HCT116 (cell line): ENCODE measurements at places on chromosomes 7 and 10. TPM values are rescaled to one million over a fixed set of nuclear protein-coding genes. Genes with fewer than 3 reads are reported as not detected.

DNA sequence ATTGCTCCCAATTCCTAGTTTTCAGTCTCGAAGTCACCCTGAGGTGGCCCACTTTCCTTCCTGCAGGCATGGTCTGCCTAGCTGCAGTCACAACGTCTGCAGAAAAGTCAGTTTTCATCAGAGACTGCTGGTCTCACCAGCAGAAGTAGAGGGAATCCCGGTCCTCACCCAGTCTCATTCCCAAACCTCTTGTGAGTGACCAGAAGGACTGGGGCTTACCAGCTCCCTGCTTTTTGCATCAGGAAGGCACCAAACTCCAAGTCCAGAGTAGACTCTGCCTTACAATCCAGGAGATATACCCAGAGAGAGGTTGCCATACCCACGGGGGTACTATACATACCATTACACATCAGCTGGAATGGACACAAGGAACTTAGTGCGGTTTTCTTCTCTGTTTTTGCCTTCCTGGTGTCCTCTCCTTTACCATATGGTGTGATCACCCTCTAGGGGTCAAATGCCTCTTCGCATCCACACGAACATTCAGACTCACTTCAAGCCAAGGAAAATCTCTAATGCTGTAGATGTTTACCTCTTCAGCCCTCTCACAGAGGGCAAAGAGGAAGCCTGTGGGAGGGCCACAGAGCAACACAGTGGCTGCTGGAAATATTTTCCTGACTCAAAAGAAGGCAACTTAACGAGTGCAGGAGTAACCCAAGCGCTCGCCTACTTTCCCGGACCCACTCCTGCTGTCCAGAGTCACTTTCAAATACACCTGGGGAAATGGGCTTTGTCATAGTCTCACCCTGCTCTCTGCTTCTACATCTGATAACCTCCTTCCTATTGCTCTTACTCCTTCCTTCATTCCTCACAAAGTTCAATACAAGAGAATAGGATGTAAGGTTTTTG lies 220.9 kb downstream of the C7orf25 start:
- no peaks in the 10 kb centered on the region for H3K36me3 ChIP-seq
- H3K27me3 ChIP-seq = no peaks in the 10 kb centered on the region; the same call in 1 of the 2 replicates
- DNase-seq = peak; percentile 10

DNA sequence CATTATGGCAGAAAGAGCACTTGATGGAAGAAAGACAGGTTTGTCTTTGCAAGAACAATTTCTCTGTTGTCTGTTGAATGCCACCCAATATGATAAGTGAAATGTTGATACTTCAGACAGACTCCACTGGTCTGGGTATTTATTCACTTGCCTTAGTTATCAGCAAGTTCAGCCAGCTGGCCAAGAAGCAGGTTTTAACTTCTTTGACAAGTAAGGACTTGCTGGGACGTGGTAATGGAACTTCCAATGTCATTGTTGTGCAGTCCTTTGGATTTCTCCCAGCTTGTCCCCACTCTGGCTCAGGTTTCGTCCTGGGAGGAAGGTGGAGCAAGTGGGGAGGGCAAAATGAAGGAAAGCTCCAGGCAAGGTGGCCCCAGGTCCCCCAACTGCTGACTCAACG lies 497.4 kb downstream of the RPS24 start:
- no peaks in the 10 kb centered on the region for H3K36me3 ChIP-seq
- no peak overlapping the region for H3K4me3 ChIP-seq
- H3K27me3 ChIP-seq = no peaks in the 10 kb centered on the region
- no peak for DNase-seq
- no peak overlapping the region for H3K27ac ChIP-seq
- H3K4me1 ChIP-seq = no peaks in the 10 kb centered on the region

DNA sequence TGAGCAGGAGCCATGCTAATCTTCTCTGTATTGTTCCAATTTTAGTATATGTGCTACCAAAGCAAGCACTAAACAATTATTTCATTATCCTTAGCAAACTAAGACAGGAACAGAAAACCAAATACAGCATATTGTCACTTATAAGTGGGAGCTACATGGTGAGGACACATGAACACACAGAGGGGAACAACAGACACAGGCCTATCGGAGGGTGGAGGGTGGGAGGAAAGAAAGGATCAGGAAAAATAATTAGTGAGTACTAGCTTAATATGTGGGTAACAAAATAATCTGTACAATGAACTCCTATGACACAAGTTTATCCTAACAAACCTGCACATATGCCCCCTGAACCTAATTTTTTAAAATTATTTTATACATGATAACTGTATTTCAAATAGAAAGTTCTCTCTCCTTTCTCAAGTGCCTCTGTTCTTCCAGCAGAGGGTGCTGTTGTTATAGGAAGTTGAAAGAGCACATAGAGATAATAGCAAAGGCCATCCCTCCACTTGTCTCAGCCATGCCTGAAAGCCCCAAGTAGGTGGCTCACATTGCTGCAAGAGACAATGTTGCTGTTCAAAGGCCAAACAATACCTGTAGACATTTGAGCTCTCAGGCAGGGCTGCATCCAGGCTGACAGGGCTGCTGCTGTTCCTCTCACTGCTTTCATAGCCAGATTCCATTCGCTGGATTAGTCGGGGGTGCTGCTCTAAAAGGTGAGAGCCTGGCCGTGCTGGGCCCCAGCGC lies 33.4 kb upstream of the PPP3CB start:
- no peaks in the 10 kb centered on the region for H3K27me3 ChIP-seq
- H3K27ac ChIP-seq = no peak overlapping the region
- no peaks in the 10 kb centered on the region for H3K4me1 ChIP-seq
- DNase-seq = peak; percentile 56
- no peaks in the 10 kb centered on the region for H3K36me3 ChIP-seq

- H3K4me1 ChIP-seq = no peaks in the 10 kb centered on the region
- H3K36me3 ChIP-seq = no peaks in the 10 kb centered on the region
- no peak overlapping the region for H3K4me3 ChIP-seq
- DNase-seq = no peak
Measured at GRCh38 chr7:151830121-151830830, 46.6 kb downstream of the PRKAG2 start.

GRCh38 chr10:100805543-100806355 lies 60.4 kb downstream of the PAX2 start:
- no peak for DNase-seq
- H3K27ac ChIP-seq = no peak overlapping the region
- no peaks in the 10 kb centered on the region for H3K27me3 ChIP-seq
- H3K36me3 ChIP-seq = no peaks in the 10 kb centered on the region
- H3K4me3 ChIP-seq = no peak overlapping the region
- H3K4me1 ChIP-seq = no peaks in the 10 kb centered on the region

- peak overlapping the region; percentile 85 for H3K27ac ChIP-seq
- H3K4me1 ChIP-seq = peaks cover 76% of the 10 kb centered on the region
- H3K4me3 ChIP-seq = no peak overlapping the region
- no peaks in the 10 kb centered on the region for H3K27me3 ChIP-seq
Measured at GRCh38 chr7:6444516-6445269, 3.1 kb downstream of the DAGLB start.

DNA sequence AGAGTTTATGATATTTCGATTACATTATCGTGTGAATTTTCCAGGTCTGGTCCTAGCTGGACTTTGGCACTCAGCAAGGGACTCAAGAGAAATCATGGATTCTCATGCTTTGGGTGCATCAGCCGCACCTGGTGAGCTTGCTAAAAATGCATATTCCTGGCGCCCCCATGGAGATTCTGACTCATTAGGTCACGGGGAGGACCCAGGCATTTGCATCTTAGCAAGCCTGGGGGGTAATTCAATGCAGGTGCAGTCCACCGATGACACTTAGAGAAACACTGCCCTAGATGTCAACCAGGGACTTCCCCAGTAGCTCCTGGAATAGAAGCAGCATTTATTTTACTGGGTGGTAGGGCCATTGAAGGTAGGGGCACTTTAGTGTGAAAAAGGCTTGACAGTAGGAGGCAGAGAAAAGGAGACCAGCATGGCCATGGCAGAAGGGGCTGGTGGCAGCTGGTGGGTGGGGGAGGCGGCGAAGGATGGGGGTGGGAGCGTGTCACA lies 29.9 kb upstream of the PDCD4 start:
- DNase-seq = no peak
- H3K27ac ChIP-seq = no peak overlapping the region
- H3K4me3 ChIP-seq = no peak overlapping the region

GRCh38 chr7:149286811-149287400 lies 24.9 kb downstream of the ZNF783 start:
- H3K4me1 ChIP-seq = peaks cover 14% of the 10 kb centered on the region
- DNase-seq = no peak
- no peak overlapping the region for H3K27ac ChIP-seq
- H3K36me3 ChIP-seq = no peaks in the 10 kb centered on the region

- peak overlapping the region; percentile 30; the same call in 1 of the 2 replicates for H3K27ac ChIP-seq
- peaks cover 2% of the 10 kb centered on the region; the same call in 1 of the 2 replicates for H3K4me1 ChIP-seq
- no peaks in the 10 kb centered on the region for H3K36me3 ChIP-seq
Measured at GRCh38 chr10:33335551-33335800, 1.0 kb upstream of the NRP1 start.

- H3K27me3 ChIP-seq = no peaks in the 10 kb centered on the region
- H3K36me3 ChIP-seq = no peaks in the 10 kb centered on the region
- H3K4me1 ChIP-seq = no peaks in the 10 kb centered on the region
- H3K27ac ChIP-seq = no peak overlapping the region
- no peak overlapping the region for H3K4me3 ChIP-seq
- no peak for DNase-seq
Measured at GRCh38 chr7:18655912-18656311, 160.4 kb downstream of the HDAC9 start.

- H3K4me3 ChIP-seq = no peak overlapping the region
- H3K4me1 ChIP-seq = peaks cover 24% of the 10 kb centered on the region
Measured at GRCh38 chr10:70223728-70224127, 9.5 kb downstream of the PPA1 start.

GRCh38 chr7:13904689-13905088 lies 84.8 kb downstream of the ETV1 start:
- no peaks in the 10 kb centered on the region for H3K27me3 ChIP-seq
- H3K4me3 ChIP-seq = no peak overlapping the region
- H3K4me1 ChIP-seq = peaks cover 15% of the 10 kb centered on the region
- H3K27ac ChIP-seq = no peak overlapping the region
- H3K36me3 ChIP-seq = no peaks in the 10 kb centered on the region
- DNase-seq = no peak

- H3K27ac ChIP-seq = no peak overlapping the region
- no peaks in the 10 kb centered on the region for H3K27me3 ChIP-seq
- H3K4me3 ChIP-seq = no peak overlapping the region
- H3K36me3 ChIP-seq = no peaks in the 10 kb centered on the region
- no peaks in the 10 kb centered on the region for H3K4me1 ChIP-seq
Measured at GRCh38 chr7:152344253-152344652, 91.5 kb downstream of the KMT2C start.

- no peak overlapping the region for H3K4me3 ChIP-seq
- no peaks in the 10 kb centered on the region for H3K36me3 ChIP-seq
- H3K27ac ChIP-seq = no peak overlapping the region
- no peaks in the 10 kb centered on the region for H3K4me1 ChIP-seq
Measured at GRCh38 chr10:105592468-105592867, 951.4 kb downstream of the SORCS3 start.

DNA sequence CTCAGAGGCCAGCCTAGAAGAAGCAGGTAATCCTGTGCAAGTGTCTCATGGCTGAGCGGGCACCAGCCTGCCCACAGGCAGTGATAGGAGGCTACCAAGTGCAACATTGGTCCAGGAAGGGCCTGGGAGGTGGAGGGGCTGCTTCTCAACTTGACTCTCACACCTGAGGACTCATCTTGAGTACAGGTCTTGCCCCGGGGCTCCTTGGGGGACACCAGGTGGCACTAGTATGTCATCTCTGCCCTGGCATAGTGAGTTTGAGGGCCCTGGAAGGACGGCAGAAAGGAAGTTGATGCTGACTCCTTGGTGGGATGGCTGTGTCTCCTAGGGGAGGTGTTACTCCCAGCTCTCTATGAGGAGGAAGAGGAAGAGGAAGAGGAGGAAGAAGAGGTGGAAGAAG lies 2.3 kb downstream of the CCDC136 start:
- no peaks in the 10 kb centered on the region for H3K4me1 ChIP-seq
- no peak overlapping the region for H3K4me3 ChIP-seq
- DNase-seq = no peak
- H3K27me3 ChIP-seq = no peaks in the 10 kb centered on the region

- no peaks in the 10 kb centered on the region for H3K36me3 ChIP-seq
- H3K27me3 ChIP-seq = no peaks in the 10 kb centered on the region
- no peak overlapping the region for H3K4me3 ChIP-seq
- no peaks in the 10 kb centered on the region for H3K4me1 ChIP-seq
Measured at GRCh38 chr10:93629647-93630305, 17.4 kb downstream of the PDE6C start.

- H3K27me3 ChIP-seq = no peaks in the 10 kb centered on the region
- DNase-seq = peak; percentile 51
- H3K27ac ChIP-seq = no peak overlapping the region
- H3K36me3 ChIP-seq = no peaks in the 10 kb centered on the region
- H3K4me1 ChIP-seq = no peaks in the 10 kb centered on the region
Measured at GRCh38 chr7:72493850-72494661, 81.9 kb upstream of the CALN1 start.

DNA sequence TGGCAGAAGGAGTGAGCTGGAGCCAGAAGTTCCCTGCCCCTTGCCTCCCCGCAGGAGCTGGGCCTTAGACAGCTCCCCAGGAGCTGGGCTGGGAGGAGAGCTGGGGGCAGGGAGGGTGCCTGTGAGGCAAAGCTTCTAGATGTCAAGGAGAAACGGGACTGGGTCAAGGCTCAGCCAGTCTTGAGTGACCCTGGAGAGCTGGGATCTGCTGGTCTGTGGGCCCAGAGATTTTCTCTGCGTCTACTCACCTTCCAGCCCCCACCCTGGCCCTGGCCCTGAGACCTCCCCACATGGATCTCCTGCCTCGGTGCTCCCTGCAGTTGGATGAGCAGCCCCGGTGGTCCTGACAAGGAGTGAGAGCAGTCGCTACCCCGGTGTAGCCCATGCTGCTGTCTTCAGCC lies 20.3 kb upstream of the SHH start:
- no peaks in the 10 kb centered on the region for H3K27me3 ChIP-seq
- H3K4me1 ChIP-seq = peaks cover 3% of the 10 kb centered on the region; the same call in 1 of the 2 replicates
- H3K36me3 ChIP-seq = no peaks in the 10 kb centered on the region
- no peak overlapping the region for H3K4me3 ChIP-seq
- H3K27ac ChIP-seq = no peak overlapping the region

DNA sequence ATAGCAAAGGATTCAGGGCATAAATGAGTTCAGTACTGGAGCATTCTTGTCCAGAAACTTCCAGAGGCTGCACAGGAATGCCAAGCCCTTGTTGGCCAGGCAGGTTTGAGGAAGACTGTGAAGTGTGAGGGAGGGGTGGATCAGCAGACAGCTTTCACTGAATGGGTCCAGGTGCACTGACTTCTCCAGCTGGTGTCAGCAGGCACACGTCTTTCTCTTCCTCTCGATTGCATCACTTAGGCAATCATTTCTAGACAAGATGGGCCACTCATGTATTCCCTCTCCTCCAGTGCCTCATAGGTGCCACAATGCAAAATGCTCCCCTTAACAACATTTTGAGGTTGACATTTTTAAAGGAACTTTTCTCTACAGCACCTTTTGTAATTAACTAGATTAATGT lies 15.6 kb upstream of the PLEKHS1 start:
- no peaks in the 10 kb centered on the region for H3K36me3 ChIP-seq
- no peak overlapping the region for H3K4me3 ChIP-seq
- no peaks in the 10 kb centered on the region for H3K27me3 ChIP-seq
- no peaks in the 10 kb centered on the region for H3K4me1 ChIP-seq

- no peak overlapping the region for H3K4me3 ChIP-seq
- DNase-seq = no peak
- no peaks in the 10 kb centered on the region for H3K36me3 ChIP-seq
Measured at GRCh38 chr7:142469696-142470543, 212.1 kb upstream of the PRSS58 start.

- H3K27ac ChIP-seq = peak overlapping the region; percentile 90
- no peaks in the 10 kb centered on the region for H3K27me3 ChIP-seq
- peak overlapping the region; percentile 90 for H3K4me3 ChIP-seq
- H3K4me1 ChIP-seq = peaks cover 43% of the 10 kb centered on the region
- H3K36me3 ChIP-seq = no peaks in the 10 kb centered on the region
- DNase-seq = no peak
Measured at GRCh38 chr7:151086802-151087244, 548 bp downstream of the AGAP3 start.

The MBL2 gene
- total RNA-seq = not detected

The NPSR1 gene
- total RNA-seq = not detected

The MOGAT3 gene
- not detected for total RNA-seq

The AMZ1 gene
- not detected for total RNA-seq

The KIF11 gene
- 33.8 TPM for total RNA-seq

The LRIT1 gene
- total RNA-seq = not detected

The ACHE gene
- total RNA-seq = 1.8 TPM

The HOXA2 gene
- 0.57 TPM for total RNA-seq
